EL (cell line): ENCODE measurements at places on chromosomes 6 and 20.

- no peak for DNase-seq
Measured at GRCh38 chr6:76420094-76420493, 347.6 kb upstream of the IMPG1 start.

- peak; percentile 71 for DNase-seq
Measured at GRCh38 chr6:169722362-169723199, 1.7 kb downstream of the PHF10 start.

- no peak for DNase-seq
Measured at GRCh38 chr6:63278916-63279315, 40.9 kb downstream of the LGSN start.

DNA sequence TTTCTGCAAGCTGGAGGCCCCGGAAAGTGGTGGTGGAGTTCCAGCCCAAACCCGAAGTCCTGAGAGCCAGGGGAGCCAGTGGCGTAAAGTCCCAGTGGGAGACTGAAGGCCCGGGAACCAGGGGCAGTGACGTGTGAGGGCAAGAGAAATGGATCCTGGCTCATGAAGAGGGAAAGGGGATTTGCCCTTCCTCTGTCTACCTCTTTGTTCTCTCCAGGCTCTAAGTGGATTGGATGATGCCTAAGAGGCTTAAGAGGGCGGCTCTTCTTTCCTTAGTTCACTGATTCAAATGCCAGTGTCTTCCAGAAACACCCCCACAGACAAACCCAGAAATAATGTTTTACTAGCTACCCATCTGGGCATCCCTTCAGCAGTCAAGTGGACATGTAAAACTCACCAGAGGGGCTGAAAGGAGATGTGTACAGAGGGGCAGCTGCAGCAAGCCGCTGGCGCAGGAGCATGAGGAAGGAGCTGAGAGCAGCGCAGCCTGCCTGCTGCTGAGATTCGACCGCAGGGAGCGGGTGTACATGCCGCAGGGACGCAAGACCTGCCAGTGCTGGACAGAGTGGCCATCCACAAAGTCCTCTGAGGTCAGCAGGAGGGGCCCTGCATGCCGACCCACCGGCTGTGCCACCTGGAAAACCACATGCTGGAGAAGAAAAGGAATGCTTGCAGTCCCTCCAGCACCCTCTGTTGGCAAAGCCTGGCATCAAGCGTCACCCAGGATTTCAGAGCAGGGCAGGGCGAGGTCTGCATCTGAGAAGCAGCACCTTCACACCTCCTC is 29.5 kb downstream of the CDYL start:
- peak; percentile 44 for DNase-seq

DNA sequence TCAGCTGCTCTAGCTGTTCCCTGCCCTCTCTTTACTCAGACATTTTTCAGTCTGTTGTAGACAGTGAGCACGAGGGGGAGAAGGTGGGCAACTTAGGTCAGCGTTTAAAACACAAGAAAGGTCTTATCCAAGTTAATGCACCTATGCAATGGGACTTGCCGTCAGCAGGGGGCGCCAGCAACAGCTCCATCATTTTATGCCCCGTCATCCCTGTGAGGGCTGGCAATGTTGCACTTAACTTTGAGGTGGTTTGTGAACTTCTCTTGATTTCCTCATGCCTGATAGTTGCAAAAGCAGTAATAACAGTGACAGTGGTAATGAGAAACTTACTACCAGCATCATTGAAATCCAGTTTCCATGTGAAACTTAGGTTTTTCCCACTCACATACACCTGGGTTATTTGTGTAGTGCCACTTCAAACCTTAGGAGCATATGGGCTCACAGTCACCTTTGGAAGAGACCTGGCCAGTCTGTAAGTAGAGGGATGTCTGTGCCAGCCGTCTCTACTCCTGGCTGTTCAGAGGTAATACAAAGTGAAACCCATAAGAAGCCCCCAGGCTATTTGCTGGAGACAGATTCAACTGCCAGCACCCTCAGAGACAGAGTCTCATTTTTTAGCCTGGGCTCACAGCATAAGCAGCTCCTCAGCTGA is 44.9 kb upstream of the ID1 start:
- peak; percentile 78 for DNase-seq

DNA sequence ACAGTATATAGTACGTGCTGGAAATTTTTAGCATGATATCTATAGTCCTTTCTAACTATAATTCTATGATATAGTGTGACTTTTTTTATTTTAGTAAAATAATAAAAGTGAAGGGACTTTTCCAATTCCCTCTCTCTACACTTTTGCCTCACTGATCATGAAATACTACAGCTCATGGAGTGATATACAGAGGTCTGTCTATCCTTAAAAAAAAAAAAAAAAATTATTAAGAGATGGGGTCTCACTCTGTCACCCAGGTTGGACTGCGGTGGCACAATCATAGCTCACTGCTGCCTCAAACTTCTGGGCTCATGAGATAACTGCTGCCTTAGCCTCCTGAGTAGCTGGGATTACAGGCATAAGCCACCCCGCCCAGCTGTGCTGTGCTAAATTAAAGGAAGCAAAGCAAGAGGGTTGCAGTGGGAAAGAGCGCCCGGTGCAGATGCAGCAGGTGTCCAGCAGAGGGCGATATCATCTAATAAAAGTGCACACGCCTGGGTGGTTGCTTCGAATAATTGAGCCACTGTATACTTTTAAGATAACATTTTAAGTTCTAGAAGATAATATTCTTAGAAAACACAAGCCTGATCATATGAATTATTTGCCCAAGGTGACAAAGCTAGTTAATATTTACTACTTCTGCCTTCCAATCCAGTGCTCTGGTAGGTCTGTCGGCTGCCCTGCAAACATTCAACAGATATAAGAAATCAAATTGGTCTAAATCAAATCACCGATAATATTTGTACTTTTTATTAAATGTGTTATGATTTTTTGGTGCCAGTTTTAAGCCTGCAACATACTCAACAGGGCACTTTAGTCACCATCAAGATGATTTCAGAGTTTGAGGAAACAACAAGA is 94.9 kb upstream of the NT5E start:
- peak; percentile 78 for DNase-seq

DNA sequence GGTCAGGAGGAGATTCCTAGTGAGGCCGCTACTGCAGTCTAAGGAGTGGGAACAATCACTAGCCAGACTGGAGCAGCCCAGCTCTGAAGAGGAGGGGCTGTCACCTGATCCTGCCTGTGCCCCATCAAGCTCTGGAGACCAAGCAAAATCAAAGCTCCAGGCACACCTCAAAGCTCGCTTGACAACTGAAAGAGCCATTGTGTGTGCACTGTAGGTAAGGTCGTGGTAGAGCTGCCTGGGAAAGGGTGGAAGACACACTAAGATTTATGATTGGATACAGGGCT is 58.2 kb downstream of the CSE1L start:
- no peak for DNase-seq

DNA sequence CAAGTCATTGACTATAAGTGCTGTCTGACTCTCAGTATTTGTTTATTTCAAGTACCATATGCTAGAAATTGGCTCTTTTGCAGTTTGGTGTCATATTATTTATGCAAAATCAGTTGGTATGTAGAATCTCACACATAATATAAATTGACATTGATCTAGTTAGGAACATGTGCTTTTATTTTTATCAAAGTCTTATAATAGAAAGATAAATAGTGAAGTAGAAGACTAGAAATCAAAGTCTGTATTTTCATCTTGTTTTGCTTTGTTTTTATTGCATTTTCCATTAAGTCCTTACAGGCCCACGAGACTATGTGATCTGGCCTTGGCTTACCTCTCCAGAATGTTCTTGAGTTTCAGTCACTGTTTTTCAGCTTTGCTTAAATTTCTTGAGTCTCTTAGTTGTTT is 300.3 kb downstream of the LAMA2 start:
- DNase-seq = no peak

- peak; percentile 16 for DNase-seq
Measured at GRCh38 chr20:62980970-62981369, 25.8 kb downstream of the BHLHE23 start.

- DNase-seq = no peak
Measured at GRCh38 chr6:5663259-5663658, 343.5 kb downstream of the NRN1 start.

- no peak for DNase-seq
Measured at GRCh38 chr6:11718463-11718862, 60.1 kb downstream of the ADTRP start.
